ENCODE measurements at places on chromosomes 4 and X.

GRCh38 chr4:100493756-100494155 is 24.1 kb downstream of the EMCN start:
- DNase-seq, result no peak

DNA sequence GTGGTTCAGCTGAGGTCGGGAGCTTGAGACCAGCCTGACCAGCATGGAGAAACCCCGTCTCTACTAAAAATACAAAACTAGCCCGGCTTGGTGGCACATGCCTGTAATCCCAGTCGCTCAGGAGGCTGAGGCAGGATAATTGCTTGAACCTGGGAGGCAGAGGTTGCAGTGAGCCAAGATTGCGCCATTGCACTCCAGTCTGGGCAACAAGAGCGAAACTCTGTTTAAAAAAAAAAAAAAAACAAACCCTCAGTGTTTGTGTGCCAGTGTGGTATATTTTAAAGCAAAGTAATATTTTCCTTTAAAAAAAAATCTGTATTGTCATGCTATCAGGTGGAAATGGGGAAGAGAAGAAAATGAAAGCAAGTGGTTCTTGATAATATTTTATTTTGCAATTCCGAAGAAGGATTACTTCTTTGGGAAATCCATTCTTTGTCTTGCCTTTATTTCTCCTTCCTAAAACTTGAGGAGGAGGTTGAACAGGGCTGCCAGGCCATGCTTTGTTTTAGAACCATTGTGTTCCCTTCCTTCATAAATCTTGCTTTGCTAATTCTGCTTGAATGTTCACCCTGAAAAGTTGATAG is 14.4 kb downstream of the ALG13 start:
- DNase-seq, result no peak

GRCh38 chr4:5206016-5206790 is 154.9 kb downstream of the STK32B start:
- DNase-seq, result no peak

DNA sequence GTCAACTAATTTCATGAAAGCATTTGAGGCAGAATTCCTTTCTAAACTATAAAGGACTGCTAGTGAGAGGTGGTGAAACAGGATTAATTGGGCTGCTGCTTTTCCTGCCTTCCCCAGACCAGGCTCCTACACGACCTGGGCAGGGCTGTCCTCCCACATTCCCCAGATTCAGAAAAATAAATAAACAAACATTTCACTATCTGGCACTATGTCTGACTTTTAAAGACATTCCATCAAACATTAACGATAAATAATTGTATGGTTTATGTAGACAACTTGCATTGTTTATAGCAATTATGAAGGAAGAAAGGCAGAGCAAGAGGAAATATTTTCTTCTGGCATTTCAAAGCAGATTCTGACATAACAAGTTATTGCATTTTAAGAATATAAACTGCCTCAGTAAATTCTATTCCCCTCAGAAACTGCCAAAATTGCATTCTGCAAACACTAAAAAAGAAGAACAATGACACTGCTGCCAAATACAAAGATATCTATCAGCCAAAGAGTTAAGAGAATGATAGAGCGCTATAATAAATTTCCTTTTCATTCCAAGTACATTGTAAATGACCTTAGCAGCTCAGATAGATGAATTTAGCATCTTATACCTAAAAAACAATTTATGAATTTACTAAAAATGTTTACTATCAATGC is 214.7 kb upstream of the INTU start:
- DNase-seq, result no peak

- no peak for DNase-seq
These were observed 28.7 kb upstream of the BMP2K start for GRCh38 chr4:78747475-78747922.

DNA sequence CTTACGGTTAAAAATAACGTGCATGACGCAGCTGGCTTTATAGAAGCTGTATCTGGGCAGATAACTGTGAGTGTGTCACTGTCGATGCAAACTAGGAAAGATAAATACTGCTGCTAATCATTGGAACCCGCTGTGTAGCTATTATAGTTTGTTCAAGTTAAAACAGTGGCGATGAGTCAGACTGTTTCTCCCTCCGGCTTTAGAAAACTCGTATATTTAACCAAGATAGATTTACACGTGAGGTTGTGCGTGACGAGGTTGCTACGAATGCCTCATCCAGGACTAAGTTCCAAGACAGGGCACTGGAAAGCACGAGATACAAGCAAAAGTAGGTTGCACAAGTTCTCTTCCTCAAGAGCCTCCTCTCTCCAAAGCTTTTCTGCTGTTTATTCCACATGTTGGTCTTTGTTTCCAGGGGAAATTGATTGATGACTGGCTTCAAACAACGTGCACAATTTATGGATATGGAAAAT is 270.7 kb downstream of the FBXW7 start:
- no peak for DNase-seq

DNA sequence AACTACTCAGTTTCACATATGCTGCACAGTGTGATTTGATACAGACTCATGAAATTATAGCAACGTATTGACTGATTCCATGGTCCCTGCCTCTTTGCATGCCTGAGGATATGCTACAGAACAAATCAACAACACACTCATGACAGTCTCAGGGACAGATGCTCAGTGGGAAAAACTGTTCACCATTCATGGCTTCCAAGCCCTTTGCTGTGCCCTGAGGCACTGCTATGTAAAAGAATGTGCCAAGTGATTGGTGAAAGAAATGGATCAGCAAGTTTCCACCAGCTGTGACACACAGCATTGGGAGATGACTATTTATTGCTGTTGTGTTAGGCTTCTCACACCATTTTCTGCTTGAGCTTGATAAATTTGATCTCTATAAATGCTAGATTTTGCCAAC is 825.6 kb upstream of the INTU start:
- DNase-seq, result no peak
